Epithelial cell of umbilical artery (primary cell): ENCODE measurements at places on chromosomes 12 and 14. TPM values are rescaled to one million over a fixed set of nuclear protein-coding genes. Genes with fewer than 3 reads are reported as not detected.

FITM1 gene
- total RNA-seq, result under 0.01 TPM in 1 of 2 replicates, not detected in the other

CCDC196 gene
- total RNA-seq, result not detected in 2 replicates

TRIM9 gene
- under 0.01 TPM in 1 of 2 replicates, not detected in the other for total RNA-seq

TUNAR gene
- total RNA-seq, result not detected in 2 replicates

BCL11B gene
- total RNA-seq, result under 0.01 TPM in 2 replicates

GPR132 gene
- total RNA-seq, result not detected in 2 replicates

DDX55 gene
- total RNA-seq, result 15.9 and 19.0 TPM in 2 replicates

PTGES3 gene
- total RNA-seq, result 86.4 and 116 TPM in 2 replicates

PRH2 gene
- total RNA-seq, result not detected in 2 replicates

M6PR gene
- 154 and 155 TPM in 2 replicates for total RNA-seq

ACSM4 gene
- total RNA-seq, result not detected in 2 replicates

GPR137C gene
- total RNA-seq, result 0.65 and 1.4 TPM in 2 replicates

CIROP gene
- not detected in 2 replicates for total RNA-seq

IL31 gene
- total RNA-seq, result not detected in 2 replicates

LPAR5 gene
- not detected in 2 replicates for total RNA-seq

ALG10 gene
- total RNA-seq, result 12.3 and 13.5 TPM in 2 replicates

DNAH10 gene
- under 0.01 and 0.15 TPM in 2 replicates for total RNA-seq

CCDC92 gene
- 3.8 and 4.2 TPM in 2 replicates for total RNA-seq

CLEC4E gene
- total RNA-seq, result not detected in 2 replicates

AJUBA gene
- 53.6 and 89.1 TPM in 2 replicates for total RNA-seq

MYF5 gene
- total RNA-seq, result not detected in 2 replicates

GALNT16 gene
- total RNA-seq, result 0.30 and 0.65 TPM in 2 replicates

BDKRB1 gene
- total RNA-seq, result 0.30 and 0.32 TPM in 2 replicates

TOGARAM1 gene
- total RNA-seq, result 15.3 and 19.6 TPM in 2 replicates

STYK1 gene
- total RNA-seq, result 5.0 and 14.3 TPM in 2 replicates

FAM181A gene
- total RNA-seq, result not detected in 2 replicates

GPR84 gene
- not detected in 2 replicates for total RNA-seq

SYNDIG1L gene
- total RNA-seq, result not detected in 2 replicates

CABP1 gene
- not detected in 2 replicates for total RNA-seq

JAG2 gene
- 23.9 and 41.9 TPM in 2 replicates for total RNA-seq

TMEM30B gene
- under 0.01 TPM in 2 replicates for total RNA-seq

MANSC4 gene
- total RNA-seq, result 0.32 TPM in 1 of 2 replicates, not detected in the other

ASB2 gene
- total RNA-seq, result not detected in 2 replicates

MPHOSPH9 gene
- total RNA-seq, result 42.2 and 69.3 TPM in 2 replicates

CATSPERB gene
- not detected in 2 replicates for total RNA-seq

PLCZ1 gene
- total RNA-seq, result under 0.01 TPM in 1 of 2 replicates, not detected in the other

CD163 gene
- total RNA-seq, result not detected in 2 replicates

NFATC4 gene
- 21.8 and 25.1 TPM in 2 replicates for total RNA-seq

IFNG gene
- total RNA-seq, result not detected in 2 replicates

SPPL3 gene
- 3.6 and 5.2 TPM in 2 replicates for total RNA-seq

HHIPL1 gene
- total RNA-seq, result 2.6 and 4.4 TPM in 2 replicates

CLEC2A gene
- total RNA-seq, result not detected in 2 replicates

SCAF11 gene
- total RNA-seq, result 35.7 and 55.0 TPM in 2 replicates

SCN8A gene
- 16.9 and 40.0 TPM in 2 replicates for total RNA-seq

ANO2 gene
- total RNA-seq, result 16.2 and 23.6 TPM in 2 replicates

KRT73 gene
- not detected in 2 replicates for total RNA-seq

SOCS4 gene
- total RNA-seq, result 20.8 and 24.2 TPM in 2 replicates

ARID4A gene
- 5.5 and 9.7 TPM in 2 replicates for total RNA-seq

CACNA2D4 gene
- total RNA-seq, result 1.1 TPM in 1 of 2 replicates, not detected in the other

STYX gene
- 25.7 TPM in 2 replicates for total RNA-seq

DICER1 gene
- total RNA-seq, result 30.5 and 34.7 TPM in 2 replicates

ACVRL1 gene
- 1,152 and 1,206 TPM in 2 replicates for total RNA-seq

RNASE8 gene
- not detected in 2 replicates for total RNA-seq

TNFAIP2 gene
- total RNA-seq, result 24.0 and 35.7 TPM in 2 replicates

IRF2BPL gene
- total RNA-seq, result 13.0 and 14.3 TPM in 2 replicates

RND1 gene
- total RNA-seq, result 1.6 and 2.1 TPM in 2 replicates
